ENCODE measurements at places on chromosomes 7 and 10. TPM values are rescaled to one million over a fixed set of nuclear protein-coding genes. Genes with fewer than 3 reads are reported as not detected.

DNA sequence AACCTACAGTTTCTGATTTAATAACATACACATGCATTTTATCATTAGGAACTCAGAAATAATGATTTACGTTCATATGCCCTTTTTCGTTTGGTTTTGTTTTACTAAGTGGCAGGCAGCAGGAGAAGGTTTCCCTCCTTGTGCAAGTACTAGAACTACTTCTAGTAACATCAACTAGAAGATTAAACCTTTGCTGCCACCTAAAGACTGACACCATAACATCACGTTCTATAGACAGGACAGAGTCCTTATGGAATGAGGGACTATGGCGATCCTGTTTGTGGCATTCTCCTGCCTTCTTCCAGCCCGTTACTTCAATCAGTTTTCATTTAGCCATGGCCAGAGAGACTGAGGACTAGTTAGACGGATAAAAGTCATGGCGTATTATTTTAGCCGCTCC is 53.2 kb downstream of the GAD2 start:
- H3K4me3 ChIP-seq, result no peak overlapping the region
- no peaks in the 10 kb centered on the region for H3K36me3 ChIP-seq

GRCh38 chr7:134779741-134780065 is 269 bp downstream of the CALD1 start:
- H3K36me3 ChIP-seq, result peaks cover 2% of the 10 kb centered on the region
- peak overlapping the region; percentile 91 for H3K27ac ChIP-seq
- peak overlapping the region; percentile 41 for H3K4me3 ChIP-seq

DNA sequence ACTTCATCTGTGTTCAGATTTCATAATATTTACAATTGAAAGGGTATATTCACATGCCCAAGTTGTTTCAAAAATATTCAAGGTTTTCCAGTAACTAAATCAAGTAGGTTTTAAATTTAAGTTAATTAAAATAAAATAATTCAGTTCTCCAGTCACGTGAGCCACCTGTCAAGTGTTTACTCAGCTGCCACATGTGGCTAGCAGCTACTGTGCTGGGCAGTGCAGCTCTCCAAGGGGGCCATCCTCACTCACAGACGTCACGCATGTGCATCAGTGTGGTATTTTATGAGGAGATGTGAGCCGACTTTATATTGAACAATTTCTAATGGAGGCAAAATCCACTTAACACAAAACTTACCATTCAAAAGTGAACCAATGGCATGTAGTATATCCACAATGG is 69.7 kb upstream of the CAMK2B start:
- peaks cover 43% of the 10 kb centered on the region for H3K36me3 ChIP-seq
- no peak overlapping the region for H3K27ac ChIP-seq
- H3K27me3 ChIP-seq, result no peaks in the 10 kb centered on the region
- no peak overlapping the region for H3K4me3 ChIP-seq

DNA sequence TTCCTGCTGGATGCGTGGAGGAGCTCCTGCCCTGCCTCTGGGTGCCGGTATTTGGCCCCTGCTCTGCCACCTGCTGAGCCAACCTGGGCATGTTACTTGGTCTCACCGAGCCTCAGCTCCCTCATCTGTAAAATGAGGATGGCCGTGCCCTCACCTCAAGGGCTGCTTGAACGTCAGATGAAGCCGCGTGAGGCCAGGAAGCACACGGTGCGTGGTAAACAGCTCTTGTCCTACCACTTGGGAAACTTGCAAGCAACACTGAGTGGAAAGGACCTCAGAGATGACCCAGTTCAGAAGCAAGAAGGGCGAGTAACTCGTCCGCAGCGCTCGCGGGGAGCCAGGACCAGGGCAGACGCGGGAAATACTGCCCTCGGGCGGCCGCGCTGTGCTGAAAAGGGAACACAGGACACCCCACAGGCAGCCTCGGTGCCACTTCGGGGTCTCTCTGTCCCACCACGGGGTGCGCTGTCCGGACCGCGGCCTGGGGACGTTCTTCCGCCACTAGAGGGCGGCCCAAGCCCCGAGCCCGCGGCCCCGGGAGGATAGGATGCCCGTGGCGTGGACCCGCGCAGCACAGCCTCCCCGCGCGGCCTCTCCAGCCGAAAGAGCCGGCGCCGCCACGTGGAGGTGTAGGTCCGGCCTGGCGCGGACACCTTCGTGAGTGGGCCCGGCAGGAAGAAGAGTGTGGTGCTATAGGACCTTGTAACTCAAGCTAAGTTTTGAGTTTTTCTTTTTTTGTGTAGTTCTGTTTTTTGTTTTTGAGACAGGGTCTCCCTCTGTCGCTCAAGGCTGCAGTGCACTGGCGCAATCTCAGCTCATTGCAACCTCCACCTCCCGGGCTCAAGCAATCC is 94.1 kb downstream of the PRKAG2 start:
- H3K4me3 ChIP-seq, result peak overlapping the region; percentile 4
- peak; percentile 61 for DNase-seq
- H3K27ac ChIP-seq, result no peak overlapping the region

DNA sequence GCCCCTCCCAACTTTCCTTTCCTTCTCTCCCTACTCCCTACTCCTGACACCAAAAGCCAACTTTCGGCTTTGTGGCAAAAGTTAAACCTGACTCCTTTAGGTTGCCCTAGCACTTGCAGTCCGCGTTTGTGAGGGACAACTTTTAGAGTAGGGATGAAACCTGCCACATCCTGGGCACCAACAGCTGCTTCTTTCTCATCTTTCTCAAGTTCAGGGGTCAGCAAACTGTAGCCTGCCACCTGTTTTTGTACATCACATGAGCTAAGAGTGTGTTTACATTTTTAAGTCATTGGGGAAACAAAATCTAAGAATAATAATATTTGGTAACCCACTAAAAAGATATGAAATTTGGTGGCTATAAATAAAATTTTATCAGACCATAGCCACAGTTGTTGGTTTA is 660.6 kb downstream of the KCNMA1 start:
- H3K4me3 ChIP-seq, result no peak overlapping the region
- peaks cover 3% of the 10 kb centered on the region for H3K4me1 ChIP-seq
- no peak for DNase-seq
- no peak overlapping the region for H3K27ac ChIP-seq

- peaks cover 5% of the 10 kb centered on the region for H3K36me3 ChIP-seq
- DNase-seq, result peak; percentile 56
- peaks cover 44% of the 10 kb centered on the region for H3K4me1 ChIP-seq
- no peak overlapping the region for H3K4me3 ChIP-seq
- H3K27ac ChIP-seq, result peak overlapping the region; percentile 65
Observed at GRCh38 chr7:36287371-36288241, 102.1 kb upstream of the ANLN start.

- H3K4me1 ChIP-seq, result no peaks in the 10 kb centered on the region
- no peak overlapping the region for H3K4me3 ChIP-seq
- no peak overlapping the region for H3K27ac ChIP-seq
- no peaks in the 10 kb centered on the region for H3K36me3 ChIP-seq
- no peak for DNase-seq
Observed at GRCh38 chr7:3370068-3370830, 69.2 kb downstream of the SDK1 start.

GRCh38 chr7:2808891-2809665 is 35.0 kb downstream of the GNA12 start:
- H3K4me3 ChIP-seq, result no peak overlapping the region
- peaks cover 7% of the 10 kb centered on the region for H3K36me3 ChIP-seq
- no peaks in the 10 kb centered on the region for H3K27me3 ChIP-seq
- no peak for DNase-seq
- H3K4me1 ChIP-seq, result peaks cover 26% of the 10 kb centered on the region

DNA sequence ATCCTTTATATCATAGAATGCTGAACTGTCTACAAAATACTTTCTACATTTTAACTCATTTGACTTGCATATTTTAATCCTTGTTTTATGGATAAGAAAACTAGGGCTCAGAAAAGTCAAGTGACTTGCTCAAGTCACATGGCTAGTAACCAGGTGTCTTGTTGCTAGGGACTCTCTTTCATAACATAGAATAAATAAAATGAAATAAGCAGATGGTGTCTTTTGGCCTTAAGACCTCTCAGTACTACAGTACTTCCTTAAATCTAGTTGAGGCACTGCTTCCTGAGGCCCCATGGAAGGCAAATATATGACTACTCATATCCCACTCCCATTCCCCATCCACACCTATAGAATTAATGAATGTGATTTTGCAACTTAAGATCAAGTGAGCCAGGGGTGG is 87.9 kb downstream of the CDK6 start:
- no peak overlapping the region for H3K27ac ChIP-seq
- H3K36me3 ChIP-seq, result no peaks in the 10 kb centered on the region

- H3K4me1 ChIP-seq, result peaks cover 7% of the 10 kb centered on the region
- no peaks in the 10 kb centered on the region for H3K36me3 ChIP-seq
- no peak overlapping the region for H3K4me3 ChIP-seq
- H3K27me3 ChIP-seq, result peaks cover 13% of the 10 kb centered on the region
- H3K27ac ChIP-seq, result no peak overlapping the region
Observed at GRCh38 chr7:25897261-25897782, 254.7 kb upstream of the NFE2L3 start.

DNA sequence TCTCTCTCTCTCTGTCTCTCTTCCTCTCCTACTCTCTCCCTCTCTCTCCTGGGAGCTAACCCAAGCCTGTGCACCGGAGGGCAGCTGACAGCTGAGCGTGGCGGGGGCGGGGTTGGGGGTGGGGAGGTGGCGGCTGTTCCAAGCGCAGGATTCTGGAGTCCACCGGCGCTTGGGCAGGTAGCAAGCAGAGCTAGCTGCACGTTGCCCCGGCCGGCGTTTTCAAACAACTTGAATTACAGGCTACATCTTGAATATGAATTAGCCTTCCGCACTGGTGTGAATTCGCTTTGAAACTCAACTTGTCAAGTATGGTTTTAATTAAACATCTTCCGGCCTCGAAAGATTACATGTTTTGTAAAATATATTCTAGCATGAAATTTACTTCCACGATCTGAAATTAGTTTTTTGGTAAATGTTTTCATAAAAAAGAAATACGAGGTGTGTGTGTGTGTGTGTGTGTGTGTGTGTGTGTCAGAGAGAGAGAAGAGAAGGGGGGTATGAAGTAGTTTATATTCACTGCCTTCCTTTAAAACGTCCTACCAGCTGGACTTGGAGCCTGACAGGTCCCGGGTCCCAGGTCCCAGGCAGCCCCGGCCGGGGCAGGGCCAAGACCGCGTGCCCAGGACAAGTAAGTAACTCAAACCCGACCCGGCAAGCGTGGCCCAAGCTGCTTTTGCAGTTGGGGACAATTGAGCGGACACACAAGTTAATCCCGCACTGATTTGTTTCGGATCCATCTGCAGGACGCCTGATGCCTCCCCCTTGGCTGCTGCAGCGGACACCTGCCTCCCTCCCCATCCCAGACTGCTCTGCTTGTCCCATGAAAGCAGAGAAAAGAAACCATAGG is 9.0 kb upstream of the DLX6 start:
- H3K27me3 ChIP-seq, result peaks cover 92% of the 10 kb centered on the region
- no peaks in the 10 kb centered on the region for H3K36me3 ChIP-seq
- H3K4me1 ChIP-seq, result peaks cover 6% of the 10 kb centered on the region
- DNase-seq, result no peak

GRCh38 chr7:137916564-137916963 is 69.8 kb upstream of the DGKI start:
- no peak overlapping the region for H3K4me3 ChIP-seq
- H3K27ac ChIP-seq, result no peak overlapping the region
- DNase-seq, result no peak

- peaks cover 19% of the 10 kb centered on the region for H3K4me1 ChIP-seq
- peaks cover 39% of the 10 kb centered on the region for H3K27me3 ChIP-seq
- H3K4me3 ChIP-seq, result no peak overlapping the region
Observed at GRCh38 chr10:110647136-110647430, 2.9 kb downstream of the RBM20 start.

GRCh38 chr7:153835712-153836265 is 216.4 kb upstream of the DPP6 start:
- H3K36me3 ChIP-seq, result no peaks in the 10 kb centered on the region
- H3K27me3 ChIP-seq, result no peaks in the 10 kb centered on the region
- peaks cover 6% of the 10 kb centered on the region for H3K4me1 ChIP-seq
- no peak for DNase-seq
- H3K27ac ChIP-seq, result no peak overlapping the region

DNA sequence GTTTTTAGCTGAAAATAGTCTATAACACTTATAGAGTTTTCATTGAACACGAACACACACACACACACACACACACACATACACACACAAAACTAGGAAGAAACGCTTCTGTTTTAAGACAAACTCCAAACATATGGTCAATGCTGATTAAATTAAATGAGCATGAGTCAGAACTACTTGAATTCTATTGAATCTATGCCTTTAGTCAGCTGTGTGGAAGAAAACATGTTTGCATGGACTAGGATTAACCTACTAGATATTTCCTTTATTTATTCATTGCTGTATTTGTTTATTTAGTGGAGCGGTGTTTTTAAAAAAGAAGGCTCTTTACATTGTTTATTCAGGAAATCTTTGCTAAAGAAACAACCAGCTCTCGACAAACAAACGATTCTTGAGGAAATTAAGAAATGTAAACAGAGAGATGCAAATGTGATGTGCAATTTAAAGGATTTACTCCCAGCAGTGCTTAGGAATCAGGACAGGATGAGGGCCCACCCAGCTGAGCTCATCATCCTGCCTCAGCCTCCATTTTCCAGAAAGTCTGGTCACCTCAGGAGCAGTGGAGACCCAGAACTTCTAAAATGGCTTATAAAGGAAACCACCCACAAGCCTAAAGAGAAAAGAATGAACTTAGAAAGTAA is 83.2 kb downstream of the PDE1C start:
- H3K36me3 ChIP-seq, result no peaks in the 10 kb centered on the region
- DNase-seq, result no peak
- H3K4me1 ChIP-seq, result no peaks in the 10 kb centered on the region
- H3K27ac ChIP-seq, result no peak overlapping the region
- H3K27me3 ChIP-seq, result no peaks in the 10 kb centered on the region
- no peak overlapping the region for H3K4me3 ChIP-seq

DNA sequence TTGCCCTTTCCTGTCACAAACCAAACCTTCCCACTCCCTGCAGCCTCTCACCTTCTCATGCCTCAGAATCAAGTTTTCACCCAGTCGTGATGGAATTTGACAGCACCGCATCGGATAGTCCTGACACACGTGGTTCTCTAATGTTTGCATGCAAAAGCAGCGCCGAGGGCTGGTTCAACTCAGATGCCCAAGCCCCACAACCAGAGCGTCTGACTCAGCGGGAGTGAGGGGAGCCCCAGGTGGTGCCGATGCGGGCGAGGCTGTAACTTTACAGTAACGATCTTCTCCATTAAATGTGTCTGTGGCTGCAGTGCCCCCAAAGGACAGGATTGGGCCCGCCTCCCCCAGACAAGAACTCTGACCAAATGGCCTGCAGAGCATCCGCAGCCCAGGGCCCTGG is 284.5 kb downstream of the CELF2 start:
- H3K4me1 ChIP-seq, result peaks cover 24% of the 10 kb centered on the region
- peak overlapping the region; percentile 47 for H3K27ac ChIP-seq
- DNase-seq, result no peak

GRCh38 chr10:122293961-122294380 is 22.9 kb downstream of the BTBD16 start:
- no peak for DNase-seq
- H3K27me3 ChIP-seq, result no peaks in the 10 kb centered on the region
- H3K4me1 ChIP-seq, result peaks cover 13% of the 10 kb centered on the region
- H3K4me3 ChIP-seq, result no peak overlapping the region
- H3K36me3 ChIP-seq, result no peaks in the 10 kb centered on the region

- H3K4me1 ChIP-seq, result peaks cover 10% of the 10 kb centered on the region
- H3K27me3 ChIP-seq, result peaks cover 12% of the 10 kb centered on the region
- DNase-seq, result no peak
- no peak overlapping the region for H3K4me3 ChIP-seq
- H3K27ac ChIP-seq, result no peak overlapping the region
Observed at GRCh38 chr10:124385627-124386185, 33.0 kb downstream of the OAT start.

GPR26 gene
- not detected for total RNA-seq

TMEM236 gene
- 0.40 TPM for total RNA-seq

SLC18A2 gene
- 0.35 TPM for total RNA-seq

OPN4 gene
- 0.04 TPM for total RNA-seq

ADCYAP1R1 gene
- total RNA-seq, result 5.8 TPM

NKX2-3 gene
- total RNA-seq, result 0.62 TPM

MRC1 gene
- total RNA-seq, result 13.4 TPM

C10orf143 gene
- 1.1 TPM for total RNA-seq

WNT2 gene
- total RNA-seq, result 14.8 TPM

Measured in muscle of leg (tissue), 16 donors.